ENCODE measurements at places on chromosomes 1 and 21.
A peak's percentile ranks its signal among the peaks of the same experiment; 100 is the strongest.

DNA sequence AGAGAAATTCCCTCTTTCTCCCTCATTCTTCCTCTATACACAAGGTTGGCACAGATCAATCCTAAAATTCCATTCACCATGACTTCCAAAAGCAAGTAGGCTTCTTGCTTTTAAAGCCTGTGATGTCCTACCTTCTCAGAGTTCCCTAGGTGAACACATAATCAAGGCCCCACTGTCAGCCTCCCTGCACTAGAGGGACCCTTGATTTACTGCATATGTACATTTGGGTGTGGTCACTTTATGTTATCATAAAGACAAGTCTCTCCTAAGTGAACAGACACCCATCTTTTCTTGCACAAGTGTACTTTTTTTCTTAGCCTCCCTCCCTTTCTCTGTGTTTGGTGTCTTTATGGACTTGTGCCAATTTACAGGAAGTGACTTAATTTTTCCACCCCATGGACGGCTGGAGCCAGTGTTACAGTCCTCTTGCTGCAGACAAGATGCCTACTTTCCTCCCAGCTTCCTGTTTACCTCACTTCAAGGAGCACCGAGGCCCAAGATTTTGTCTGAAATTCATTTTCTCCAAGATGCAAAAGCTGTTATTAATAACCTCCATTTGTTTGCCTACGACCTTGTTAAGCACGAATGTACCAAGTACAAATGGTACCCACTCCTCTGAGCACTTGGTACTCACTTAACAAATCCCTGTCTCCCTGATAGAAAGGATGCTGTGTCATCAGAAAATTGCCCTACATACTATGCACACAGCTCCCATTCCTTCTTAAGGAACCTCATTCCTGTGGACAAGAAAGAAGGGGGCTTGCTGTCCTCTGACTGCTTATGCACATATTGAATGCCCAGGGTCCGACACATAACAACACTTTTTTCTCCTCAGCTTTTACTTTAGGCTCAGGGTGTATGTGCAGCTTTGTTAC is 82.8 kb upstream of the SLC44A3 start:
- peak; percentile 39 for DNase-seq

DNA sequence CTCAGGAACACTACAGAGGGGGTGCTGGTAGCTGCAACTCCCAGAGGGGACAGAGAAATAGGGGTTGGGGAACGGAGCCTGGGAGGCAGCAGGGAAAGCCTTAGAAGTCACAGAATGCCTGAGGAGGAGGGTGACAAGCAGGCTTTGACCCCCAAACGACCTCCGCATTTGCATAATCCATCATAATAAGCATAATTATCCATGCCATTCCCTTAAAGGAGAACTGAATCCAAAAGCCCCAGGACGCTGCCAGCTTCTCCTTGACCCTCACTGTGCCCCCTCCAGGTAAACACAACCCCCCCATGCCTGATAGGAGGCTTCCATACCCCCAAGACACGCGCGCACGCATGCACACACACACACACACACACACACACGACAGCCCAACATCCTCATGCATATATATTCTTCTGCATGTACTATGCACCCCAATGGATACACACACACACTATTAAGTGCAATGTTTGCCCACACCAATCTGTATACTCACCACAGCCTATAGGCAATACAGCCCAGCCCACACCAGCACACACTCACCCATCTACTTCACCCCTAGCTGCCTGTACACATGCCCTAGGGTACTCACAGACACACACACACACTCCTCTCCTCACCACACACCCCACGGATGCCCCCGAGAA is 27.8 kb downstream of the SDC3 start:
- DNase-seq = no peak

DNA sequence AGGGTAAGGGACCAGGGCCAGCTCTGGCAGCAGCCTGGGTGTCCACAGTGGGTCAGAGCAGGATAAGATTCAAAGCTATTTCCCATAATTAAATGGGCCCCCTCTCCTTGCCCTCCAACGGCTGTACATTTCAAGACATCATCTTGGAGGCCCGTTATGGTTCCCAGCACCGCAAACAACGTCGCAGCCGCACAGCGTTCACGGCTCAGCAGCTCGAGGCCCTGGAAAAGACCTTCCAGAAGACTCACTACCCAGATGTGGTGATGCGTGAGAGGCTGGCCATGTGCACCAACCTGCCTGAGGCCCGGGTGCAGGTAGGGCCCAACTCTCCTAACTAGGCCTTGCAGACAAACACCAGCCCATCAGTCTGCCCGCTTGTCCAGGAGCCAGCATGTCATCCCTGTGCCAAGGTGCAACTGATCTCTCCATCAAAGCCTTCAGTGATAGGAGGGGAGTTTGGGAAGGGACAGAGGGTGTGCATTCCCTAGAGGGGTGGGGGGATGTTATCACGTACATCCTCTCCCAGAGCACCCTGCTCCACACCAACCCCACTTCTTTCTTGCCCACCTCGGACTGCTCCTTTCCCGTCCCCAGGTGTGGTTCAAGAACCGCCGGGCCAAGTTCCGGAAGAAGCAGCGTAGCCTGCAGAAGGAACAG is 20.8 kb downstream of the DMBX1 start:
- no peak for DNase-seq

DNA sequence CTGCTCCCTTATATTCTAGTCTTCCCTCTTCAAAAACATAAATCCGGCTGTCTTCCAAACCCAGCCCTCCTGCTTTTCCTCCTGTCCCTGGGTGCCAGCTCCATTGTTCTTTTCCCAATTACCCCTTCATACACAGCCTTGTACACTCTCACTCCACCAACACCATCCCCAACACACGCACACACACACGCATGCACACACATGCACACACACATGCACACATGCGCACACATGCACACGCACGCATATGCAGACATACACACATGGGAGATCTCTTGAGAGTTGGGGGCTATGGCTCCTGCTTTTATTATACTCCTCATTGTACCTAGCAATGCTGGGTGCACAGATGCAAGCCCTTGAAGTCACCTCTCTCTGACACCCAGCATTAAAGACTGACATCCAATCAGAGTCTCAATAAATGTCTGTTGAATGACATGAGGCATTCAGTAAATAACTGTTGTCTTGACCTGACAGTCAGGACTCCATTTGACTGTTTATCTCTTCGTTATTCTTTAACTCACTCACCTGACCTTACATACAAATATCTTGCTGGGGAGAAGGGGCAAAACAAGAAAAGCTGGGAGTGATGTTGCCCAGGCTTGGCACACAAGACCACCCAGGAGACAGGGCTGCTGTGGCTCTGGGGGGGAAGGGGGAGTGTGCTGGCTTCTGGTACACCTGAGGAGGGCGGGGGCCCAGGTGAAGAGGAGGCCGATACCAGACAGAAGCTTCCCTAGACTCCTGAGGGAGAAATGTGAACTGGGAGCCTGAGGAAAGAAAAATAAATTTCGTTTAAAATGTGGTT is 16.0 kb downstream of the ABCA4 start:
- no peak for DNase-seq
